Left lobe of liver (tissue), 2 donors: ENCODE measurements at places on chromosomes 2 and 18. TPM values are rescaled to one million over a fixed set of nuclear protein-coding genes. Genes with fewer than 3 reads are reported as not detected.

Gene MYO1B
- total RNA-seq = 195 TPM

- no peak for DNase-seq
Observed at GRCh38 chr2:134087371-134087921, 166.4 kb upstream of the MGAT5 start.

DNA sequence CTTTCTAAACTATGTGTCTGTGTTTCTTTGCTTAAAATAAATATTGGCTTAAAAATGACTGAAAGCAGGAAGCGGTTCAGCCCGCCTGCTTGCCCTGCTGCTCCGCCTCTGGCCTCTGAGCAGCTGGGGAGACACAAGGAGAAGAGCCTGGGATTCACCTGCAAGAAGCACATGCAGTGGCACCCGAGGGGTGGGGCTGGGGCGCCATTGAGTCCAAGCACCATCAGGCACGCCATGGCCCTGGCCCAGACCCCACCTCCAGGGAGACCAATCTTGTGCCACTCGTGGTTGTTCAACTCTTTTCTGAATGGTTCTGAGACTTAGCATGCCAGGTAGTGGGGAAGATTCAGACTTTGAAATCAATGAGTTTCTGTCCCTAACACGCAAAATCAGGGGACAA lies 495.5 kb upstream of the MYT1L start:
- DNase-seq = peak; percentile 29

DNA sequence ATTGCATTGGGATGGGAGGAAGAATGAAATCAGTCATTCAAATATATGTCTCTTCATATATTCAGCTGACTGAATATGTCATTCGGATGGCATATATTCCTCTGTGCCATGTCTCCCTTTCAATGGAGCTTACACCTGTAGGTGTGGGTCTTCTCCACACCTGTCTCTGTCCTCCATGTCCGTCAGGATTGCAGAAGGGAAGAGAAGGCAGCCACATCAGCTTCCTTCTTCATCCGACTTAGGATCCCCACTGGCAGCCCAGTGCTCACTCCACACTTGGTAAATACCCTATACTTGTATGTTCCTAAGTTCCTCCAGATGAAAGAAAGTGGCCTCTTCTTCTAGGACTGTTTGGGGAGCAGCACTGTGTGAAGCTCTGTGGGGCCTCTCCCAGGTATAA lies 250.1 kb downstream of the BCL2 start:
- DNase-seq = no peak

Gene TTL
- total RNA-seq = 16.4 TPM

DNA sequence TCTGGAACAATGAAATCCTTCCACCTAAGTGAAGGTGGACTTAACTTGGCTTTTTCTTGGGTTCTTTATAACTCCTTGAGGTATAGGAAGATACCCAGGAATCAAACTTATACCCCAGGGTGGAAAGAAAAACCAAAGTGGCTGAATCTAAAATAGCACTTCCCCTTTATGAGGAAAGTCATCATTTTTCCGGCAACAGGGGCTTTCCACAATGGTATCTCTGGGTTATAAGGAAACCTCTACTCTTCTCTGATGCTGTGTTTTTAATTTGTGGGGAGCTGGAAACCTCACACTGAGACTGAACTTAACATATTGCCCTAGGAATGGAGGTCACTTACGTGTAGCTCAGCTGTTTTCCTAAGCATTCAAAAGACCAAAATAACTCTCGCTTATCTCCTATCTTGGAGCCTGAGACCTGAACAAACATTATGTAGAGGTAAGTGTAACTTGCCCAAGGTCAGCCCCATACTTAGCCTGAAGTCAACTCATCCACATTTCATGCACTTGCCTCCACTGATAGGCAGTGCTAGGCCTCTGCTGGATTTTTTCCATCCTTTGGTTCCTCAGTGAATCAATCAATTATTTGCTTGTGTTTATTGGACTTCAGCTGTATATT lies 117.9 kb downstream of the SETBP1 start:
- DNase-seq = no peak

GRCh38 chr18:32958746-32959145 lies 185.9 kb upstream of the KLHL14 start:
- no peak for DNase-seq

GRCh38 chr2:44894058-44894457 lies 47.4 kb upstream of the SIX3 start:
- DNase-seq = no peak
